Progenitor cell of endocrine pancreas (in vitro differentiated cells): ENCODE measurements at places on chromosomes 12 and 14.

GRCh38 chr12:50106907-50107306 lies 3.1 kb downstream of the GPD1 start:
- no peak for DNase-seq

DNA sequence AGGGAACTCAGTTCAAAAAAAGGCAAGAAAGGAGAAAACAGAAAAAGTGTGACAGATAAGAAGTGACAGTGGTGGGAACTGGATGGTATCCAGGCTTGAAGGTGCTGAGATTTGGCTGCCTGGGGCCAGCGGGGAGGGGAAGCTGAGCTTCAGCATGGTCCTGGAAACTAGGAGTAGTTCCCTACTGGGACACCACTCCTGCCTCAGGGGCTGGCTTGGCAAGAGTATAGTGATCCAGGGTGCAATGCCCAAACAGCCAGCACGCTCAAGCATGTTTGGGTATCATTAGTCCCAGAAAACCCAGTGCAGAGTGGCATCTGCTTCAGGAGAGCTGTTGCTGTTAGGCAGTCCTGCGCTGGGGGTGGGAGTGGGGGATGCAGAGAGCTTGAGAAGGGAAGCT lies 49.5 kb upstream of the KTN1 start:
- DNase-seq: no peak

DNA sequence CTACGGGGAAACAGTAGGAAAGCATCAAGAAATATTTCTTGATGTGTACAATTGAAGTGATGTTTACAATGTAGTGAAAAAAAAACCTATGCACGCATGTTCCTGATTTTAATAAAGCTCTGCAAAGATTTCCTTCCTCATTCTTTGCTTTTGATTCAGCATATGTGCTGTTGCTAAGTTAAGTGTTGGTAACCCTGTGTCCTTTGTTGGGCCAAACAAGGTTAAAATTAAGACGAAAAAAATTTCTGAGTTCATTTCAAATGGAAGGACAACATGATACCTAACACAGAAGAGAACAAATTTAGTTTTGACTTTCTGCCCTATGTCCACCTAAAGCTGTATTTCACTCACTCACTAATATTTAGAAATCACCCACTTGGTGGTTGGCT lies 62.8 kb downstream of the PPP2R5C start:
- no peak for DNase-seq

DNA sequence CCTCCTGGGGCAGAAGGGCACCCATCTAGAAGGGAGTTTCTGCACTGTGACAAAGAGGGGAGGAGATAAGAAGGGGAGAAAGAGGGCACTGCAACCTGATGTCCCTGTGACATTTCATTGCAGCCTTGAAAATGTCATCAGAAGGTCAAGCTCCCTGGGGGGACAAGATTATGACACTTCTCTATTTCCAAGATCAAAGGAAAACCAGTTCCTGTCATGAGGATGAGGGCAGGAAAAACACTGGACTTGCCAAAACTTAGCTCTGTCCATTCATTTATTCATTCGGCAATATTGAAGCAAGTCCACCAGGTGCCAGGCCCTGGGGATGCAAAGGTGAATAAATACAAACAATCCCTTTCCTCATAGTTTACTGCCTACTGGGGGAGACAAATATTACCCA lies 138.4 kb upstream of the CDKN3 start:
- no peak for DNase-seq

DNA sequence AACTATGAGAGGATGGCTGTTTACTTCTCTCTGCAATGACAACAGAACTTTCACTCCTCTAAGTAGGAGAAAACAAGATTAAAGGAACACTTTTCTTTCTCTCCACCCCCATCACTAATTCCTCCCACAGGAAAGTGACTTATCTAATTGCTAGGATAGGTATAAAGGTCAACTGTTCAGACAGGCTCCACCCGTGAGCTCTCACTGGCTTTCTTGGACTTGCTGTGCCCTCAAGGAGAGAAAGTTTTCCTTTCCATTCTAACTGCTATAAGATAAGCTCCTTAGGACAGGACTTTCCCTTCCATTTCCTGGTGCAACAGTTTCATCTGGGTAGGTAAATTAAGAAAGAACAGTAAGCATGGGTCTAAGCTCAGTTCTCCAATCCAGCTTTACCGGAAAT lies 4.8 kb downstream of the SLC41A2 start:
- DNase-seq: no peak

DNA sequence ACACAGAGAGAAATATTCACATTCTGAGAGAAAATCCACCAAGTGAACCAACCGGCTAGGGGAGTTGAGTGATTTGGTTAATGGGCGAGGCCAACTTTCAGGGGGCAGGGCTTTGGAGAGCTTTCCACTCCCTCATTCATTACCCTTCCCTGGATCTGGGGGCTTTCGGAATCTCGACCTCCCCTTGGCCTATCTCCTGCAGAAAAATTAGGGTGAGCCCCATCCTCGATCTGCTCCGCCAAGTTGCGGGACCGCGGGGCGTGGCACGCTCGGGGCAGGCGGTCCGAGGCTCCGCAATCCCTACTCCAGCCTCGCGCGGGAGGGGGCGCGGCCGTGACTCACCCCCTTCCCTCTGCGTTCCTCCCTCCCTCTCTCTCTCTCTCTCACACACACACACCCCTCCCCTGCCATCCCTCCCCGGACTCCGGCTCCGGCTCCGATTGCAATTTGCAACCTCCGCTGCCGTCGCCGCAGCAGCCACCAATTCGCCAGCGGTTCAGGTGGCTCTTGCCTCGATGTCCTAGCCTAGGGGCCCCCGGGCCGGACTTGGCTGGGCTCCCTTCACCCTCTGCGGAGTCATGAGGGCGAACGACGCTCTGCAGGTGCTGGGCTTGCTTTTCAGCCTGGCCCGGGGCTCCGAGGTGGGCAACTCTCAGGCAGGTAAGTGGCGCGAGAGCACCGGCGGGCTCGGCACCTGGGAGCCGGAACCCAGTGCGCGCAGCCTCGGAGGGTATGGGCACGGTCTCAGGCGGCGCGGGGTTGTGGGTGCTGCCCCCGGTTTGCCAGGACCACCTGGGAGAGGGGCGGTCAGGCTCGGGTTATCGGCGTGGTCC lies at the start of gene ERBB3:
Gene ERBB3, plus strand, starts transcription at position 443 of the 833 bp plus-strand sequence. Its CDS starts 136 bp downstream, at position 579.
- DNase-seq: peak; percentile 75

DNA sequence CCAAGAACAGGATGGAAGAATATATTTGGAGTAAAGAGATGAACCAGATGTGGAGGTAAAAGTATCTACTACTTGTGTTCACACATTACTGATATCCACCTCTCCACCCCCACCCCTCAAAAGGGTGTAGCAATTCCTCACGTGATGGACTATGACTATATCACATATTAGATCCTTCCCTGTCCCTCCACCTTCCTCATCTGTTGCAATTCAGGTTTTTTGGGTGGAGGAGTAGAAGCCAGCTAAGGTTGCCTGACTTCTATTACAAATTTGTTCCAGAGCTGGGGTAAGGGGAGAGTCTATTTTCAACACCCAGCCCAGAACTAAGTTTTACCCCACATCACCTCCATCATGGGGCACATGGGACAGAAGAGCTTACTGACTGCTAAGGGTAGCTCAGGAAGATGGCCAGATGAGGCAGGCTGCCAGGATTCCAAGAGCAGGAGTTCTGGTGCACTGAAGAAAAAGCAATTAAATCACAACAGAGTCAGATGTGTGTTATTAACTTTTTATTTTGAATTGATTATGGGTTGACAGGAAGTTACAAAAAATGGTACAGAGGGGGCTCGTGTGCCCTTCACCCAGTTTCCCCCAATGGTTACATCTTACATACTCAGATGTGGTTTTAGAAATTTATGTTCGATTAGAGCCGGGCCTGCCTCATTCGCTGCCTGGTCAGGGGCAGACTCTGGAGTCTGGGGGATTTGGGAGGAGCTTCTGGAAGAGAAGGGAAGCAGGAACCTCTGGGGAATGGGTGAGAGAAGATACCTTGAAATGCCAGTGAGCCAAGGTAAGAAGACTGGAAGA lies 2.1 kb downstream of the RNASE13 start:
- no peak for DNase-seq

DNA sequence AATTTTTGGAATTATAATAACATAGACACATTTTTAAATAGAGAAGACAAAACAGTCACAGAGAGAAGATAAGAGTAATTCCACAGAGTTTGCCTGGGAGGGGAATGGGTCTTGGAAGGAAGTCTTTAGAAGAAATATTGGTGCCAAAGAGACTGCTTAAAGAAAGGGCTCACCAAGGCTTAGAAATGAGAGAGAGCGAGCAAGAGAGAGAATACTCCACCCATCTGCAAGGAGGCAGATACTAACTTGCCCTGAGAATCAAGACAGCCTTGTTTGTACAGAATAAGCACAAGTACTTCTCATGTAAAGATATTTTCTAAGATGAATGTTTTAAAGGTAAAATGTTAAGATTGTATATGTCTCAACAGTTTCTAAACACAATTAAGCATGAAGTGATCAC lies 165.5 kb downstream of the SLC38A4 start:
- DNase-seq: no peak

DNA sequence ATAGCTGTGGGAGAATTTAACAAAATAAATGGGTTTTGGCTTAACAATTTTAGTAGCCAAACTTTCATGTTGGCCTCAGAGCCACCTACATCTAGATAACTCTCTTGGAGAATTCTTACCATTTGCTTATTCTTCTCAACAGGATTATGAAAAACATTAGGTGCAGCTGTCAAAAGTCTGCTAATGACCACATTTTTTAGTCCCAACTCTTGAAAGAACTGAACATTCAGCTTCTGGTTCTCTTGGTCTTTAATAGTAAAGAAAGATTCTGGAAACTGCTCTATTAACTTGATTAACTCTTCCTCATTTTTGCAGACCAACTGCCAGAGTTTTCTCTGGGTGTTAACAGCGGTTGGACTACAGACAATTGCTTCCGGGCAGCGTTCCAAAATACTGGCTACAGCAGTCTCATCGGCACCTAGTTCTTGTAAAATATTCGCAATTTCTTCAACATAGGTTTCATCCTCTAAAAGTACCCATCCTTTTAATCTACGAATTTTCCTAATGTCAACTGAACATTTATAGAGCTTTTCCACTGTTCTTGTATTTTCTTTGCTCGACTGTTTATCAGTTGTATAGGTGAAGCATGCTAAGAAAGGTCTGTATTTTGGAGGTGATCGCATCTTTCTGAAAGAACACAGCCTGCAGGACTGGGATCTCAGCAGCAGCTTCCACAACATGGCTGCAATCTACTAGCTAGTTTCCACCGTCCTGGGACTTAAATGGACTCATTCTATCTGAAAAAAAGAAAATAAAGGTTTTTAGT lies 8.7 kb downstream of the MTERF2 start:
- DNase-seq: no peak

- no peak for DNase-seq
Observed at GRCh38 chr12:47839214-47839876, 19.6 kb upstream of the HDAC7 start.

- no peak for DNase-seq
Observed at GRCh38 chr12:115923851-115924250, 353.6 kb downstream of the MED13L start.

GRCh38 chr14:100402631-100403030 lies 79.5 kb downstream of the SLC25A47 start:
- no peak for DNase-seq

DNA sequence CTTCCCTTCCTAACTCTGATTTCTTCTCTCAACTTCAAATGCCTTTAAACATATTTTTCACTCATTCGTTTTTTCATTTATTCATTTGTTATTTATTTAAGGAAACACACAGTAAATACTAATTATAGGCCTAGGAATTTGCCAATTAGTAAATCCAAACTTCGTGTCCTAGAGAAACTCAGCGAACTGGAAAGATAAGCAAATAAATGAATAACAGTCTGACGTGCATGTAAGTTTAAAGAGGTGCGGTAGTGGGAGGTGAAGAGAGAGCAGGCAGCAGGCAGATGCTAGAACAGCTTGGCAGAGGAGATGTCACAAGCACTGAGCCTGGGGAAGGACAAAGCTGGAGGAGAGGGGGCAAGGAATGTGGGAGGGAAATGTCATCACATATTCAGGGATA lies 228.2 kb downstream of the DPY19L2 start:
- no peak for DNase-seq

GRCh38 chr12:124737772-124738635 lies 125.7 kb downstream of the SCARB1 start:
- no peak for DNase-seq

DNA sequence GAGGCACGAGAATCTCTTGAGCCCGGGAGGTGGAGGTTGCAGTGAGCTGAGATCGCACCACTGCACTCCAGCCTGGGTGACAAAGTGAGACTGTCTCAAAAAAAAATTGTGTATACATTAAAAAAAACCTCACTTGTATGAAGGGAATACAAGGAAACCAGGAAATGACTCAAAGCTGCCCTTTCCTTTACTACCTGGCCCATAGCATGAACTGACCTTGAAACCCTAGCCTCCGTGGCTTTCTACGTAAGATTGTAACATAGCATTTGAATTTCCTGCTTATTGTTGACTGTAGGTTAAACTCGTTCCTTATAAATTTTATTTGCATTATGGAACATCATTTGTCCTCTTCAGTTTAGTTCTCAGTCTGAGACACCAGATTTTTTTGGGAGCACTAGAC lies 9.1 kb upstream of the DDX47 start:
- no peak for DNase-seq

- DNase-seq: no peak
Observed at GRCh38 chr12:93231938-93232337, 145.8 kb upstream of the NUDT4 start.

GRCh38 chr12:20494851-20495250 lies 126.5 kb downstream of the PDE3A start:
- no peak for DNase-seq

DNA sequence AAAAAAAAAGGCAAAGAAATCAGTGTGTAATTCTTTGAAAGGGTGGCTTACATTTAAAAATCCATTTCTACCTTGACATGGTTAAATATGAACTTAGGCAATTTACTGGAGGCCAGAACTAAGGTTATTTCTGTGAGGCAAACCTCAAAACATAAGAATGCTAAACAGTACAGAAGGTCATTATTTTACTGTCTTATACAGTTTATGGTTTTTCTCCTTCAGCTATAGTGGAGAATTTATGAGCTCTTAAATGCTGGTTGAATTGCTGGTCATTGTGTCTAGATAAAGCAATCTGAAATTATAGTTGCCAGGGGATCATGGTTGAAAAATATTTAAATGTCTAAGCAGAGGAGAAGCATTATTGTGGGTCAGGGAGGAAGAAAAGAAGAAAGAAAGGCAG lies 70.5 kb downstream of the TRIM9 start:
- DNase-seq: no peak

DNA sequence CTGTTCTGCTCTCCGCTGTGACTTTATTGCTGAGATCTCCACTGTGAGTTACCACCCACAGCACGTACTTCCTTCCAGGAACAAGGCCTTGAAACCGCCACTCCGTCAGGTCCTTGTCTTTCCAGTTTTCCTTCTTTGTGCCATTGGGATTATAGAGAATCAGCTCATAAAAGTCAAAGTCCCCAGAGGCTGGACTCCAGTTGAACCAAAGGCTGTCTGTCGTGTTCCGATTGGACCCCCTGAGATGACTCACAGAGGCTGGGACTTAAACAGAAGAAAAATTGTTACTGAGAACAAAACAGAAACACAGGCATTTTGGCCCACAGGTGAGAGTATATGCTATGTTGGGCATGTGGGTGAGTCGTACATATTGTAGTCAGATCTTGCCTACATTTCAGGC lies 76.6 kb downstream of the PTPRB start:
- DNase-seq: no peak

GRCh38 chr12:53824001-53824712 lies 72.4 kb upstream of the CISTR start:
- no peak for DNase-seq

GRCh38 chr14:54516709-54517108 lies 7.0 kb downstream of the CGRRF1 start:
- DNase-seq: no peak

GRCh38 chr14:56195704-56196103 lies 77.5 kb downstream of the PELI2 start:
- DNase-seq: no peak

- DNase-seq: no peak
Observed at GRCh38 chr12:77734214-77734883, 96.3 kb upstream of the NAV3 start.
